Peyer's patch (tissue), 4 donors: ENCODE measurements at places on chromosomes 6 and 20. TPM values are rescaled to one million over a fixed set of nuclear protein-coding genes. Genes with fewer than 3 reads are reported as not detected.

GRCh38 chr6:89873721-89874120 is 20.5 kb upstream of the GJA10 start:
- no peaks in the 10 kb centered on the region for H3K4me1 ChIP-seq
- peaks cover 39% of the 10 kb centered on the region for H3K36me3 ChIP-seq
- no peak overlapping the region for H3K4me3 ChIP-seq
- H3K27me3 ChIP-seq, result no peaks in the 10 kb centered on the region
- no peak overlapping the region for H3K27ac ChIP-seq

- H3K4me1 ChIP-seq, result no peaks in the 10 kb centered on the region
- no peaks in the 10 kb centered on the region for H3K27me3 ChIP-seq
- H3K4me3 ChIP-seq, result no peak overlapping the region
- no peaks in the 10 kb centered on the region for H3K36me3 ChIP-seq
- no peak overlapping the region for H3K27ac ChIP-seq
Observed at GRCh38 chr6:83633149-83633548, 75.8 kb downstream of the SNAP91 start.

- H3K27ac ChIP-seq, result no peak overlapping the region
- H3K4me3 ChIP-seq, result no peak overlapping the region
- H3K27me3 ChIP-seq, result no peaks in the 10 kb centered on the region
- H3K36me3 ChIP-seq, result no peaks in the 10 kb centered on the region
Observed at GRCh38 chr20:2042400-2042799, 48.5 kb upstream of the PDYN start.

DNA sequence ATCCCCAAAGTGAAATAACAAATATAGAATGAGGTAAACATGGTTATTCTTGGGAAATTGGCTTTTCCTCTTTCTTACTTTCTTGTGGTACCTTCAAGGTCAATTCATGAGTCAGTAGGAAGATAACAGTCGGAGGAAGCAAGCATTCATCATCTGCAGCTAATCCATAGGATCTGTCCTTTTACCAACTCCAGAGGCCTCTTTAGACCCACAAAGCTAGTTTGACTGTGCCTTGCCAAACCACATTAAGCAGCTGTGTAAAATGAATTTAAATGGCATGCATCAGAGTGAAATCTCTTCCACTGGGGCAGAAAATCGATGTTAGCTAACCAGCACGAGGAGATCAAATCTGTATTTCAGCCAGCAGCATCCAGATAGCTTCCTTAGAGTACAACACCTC is 171.3 kb downstream of the TMEM242 start:
- no peaks in the 10 kb centered on the region for H3K4me1 ChIP-seq
- H3K27me3 ChIP-seq, result no peaks in the 10 kb centered on the region
- H3K27ac ChIP-seq, result no peak overlapping the region
- no peaks in the 10 kb centered on the region for H3K36me3 ChIP-seq
- no peak overlapping the region for H3K4me3 ChIP-seq
- DNase-seq, result no peak

DNA sequence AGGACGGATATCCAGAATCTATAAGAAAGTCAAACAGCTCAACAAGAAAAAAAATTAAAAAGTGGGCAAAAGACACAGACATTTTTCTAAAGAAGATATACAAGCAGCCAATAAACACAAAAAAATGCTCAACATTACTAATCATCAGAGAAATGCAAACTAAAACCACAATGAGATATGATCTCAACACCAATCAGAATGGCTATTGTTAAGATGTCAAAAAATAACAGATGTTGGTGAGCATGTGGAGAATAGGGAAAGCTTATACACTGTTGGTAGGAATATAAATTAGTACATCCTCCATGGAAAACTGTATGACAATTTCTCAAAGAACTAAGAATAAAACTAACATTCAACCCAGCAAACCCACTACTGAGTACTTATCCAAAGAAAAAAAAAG is 23.3 kb upstream of the OSTM1 start:
- H3K27ac ChIP-seq, result no peak overlapping the region
- H3K4me1 ChIP-seq, result no peaks in the 10 kb centered on the region
- H3K27me3 ChIP-seq, result no peaks in the 10 kb centered on the region
- no peaks in the 10 kb centered on the region for H3K36me3 ChIP-seq
- H3K4me3 ChIP-seq, result no peak overlapping the region

DNA sequence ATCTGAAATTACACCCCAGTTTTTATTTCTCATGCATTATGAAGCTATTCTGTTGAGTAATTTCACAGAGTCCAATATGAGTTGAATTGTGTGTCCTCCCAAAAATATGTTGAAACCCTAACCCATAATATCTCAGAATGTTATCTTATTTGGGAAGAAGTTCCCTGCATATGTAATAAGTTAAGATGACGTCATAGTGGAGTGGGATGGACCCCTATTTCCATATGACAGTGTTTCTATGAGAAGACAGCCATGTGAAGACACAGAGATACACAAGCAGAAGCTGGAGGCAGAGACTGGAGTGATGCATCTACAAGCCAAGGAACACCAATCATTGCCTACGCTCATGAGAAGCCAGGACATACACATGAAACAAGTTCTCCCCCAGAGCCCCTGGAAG is 81.3 kb downstream of the RFPL4B start:
- DNase-seq, result no peak
- no peaks in the 10 kb centered on the region for H3K27me3 ChIP-seq
- H3K36me3 ChIP-seq, result no peaks in the 10 kb centered on the region
- no peak overlapping the region for H3K27ac ChIP-seq

FAM209A gene
- not detected for total RNA-seq

GRCh38 chr6:149007846-149008245 is 261.0 kb downstream of the UST start:
- no peak overlapping the region for H3K27ac ChIP-seq
- no peak overlapping the region for H3K4me3 ChIP-seq
- no peaks in the 10 kb centered on the region for H3K27me3 ChIP-seq
- no peak for DNase-seq
- no peaks in the 10 kb centered on the region for H3K4me1 ChIP-seq

DNA sequence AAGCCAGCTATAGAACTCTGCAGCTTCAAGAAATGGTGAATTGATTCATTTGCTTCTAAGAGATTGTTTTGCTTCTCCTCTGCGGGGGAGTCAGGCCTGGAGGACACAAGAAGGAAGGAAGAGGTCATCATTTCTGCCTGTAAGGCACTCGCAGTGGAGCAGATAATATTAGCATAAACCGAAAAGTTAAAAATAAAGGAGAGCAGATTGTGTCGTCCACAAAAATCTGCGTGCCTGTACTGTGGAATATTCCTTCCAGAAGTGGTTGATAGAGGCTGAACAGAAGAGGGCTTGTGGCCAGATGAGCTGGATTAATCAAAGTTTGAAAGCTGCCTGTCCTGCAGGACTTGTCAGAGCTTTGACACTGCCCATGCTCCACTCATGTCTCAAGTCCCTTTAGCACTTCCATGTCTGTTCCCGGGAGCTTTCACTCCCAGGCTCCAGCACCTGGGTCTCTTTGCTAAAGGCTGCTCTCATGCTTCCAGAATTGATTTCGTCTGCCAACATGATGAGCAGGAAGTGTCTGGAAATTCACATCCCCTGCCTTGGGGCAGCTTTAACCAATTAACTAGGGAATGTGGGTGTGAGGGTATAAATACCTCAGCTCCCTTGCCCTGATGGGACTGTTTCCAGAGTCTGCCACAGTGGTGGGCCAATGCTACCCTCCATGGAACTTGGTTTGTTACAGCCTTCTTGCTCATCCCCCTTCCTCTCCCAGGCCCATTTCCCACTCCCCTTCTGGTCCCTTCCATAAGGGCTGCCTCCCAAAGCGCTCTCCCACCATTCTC is 65.1 kb upstream of the STX16 start:
- H3K27me3 ChIP-seq, result no peaks in the 10 kb centered on the region
- H3K36me3 ChIP-seq, result no peaks in the 10 kb centered on the region
- no peak overlapping the region for H3K27ac ChIP-seq

BFSP1 gene
- total RNA-seq, result 2.5 TPM

DNA sequence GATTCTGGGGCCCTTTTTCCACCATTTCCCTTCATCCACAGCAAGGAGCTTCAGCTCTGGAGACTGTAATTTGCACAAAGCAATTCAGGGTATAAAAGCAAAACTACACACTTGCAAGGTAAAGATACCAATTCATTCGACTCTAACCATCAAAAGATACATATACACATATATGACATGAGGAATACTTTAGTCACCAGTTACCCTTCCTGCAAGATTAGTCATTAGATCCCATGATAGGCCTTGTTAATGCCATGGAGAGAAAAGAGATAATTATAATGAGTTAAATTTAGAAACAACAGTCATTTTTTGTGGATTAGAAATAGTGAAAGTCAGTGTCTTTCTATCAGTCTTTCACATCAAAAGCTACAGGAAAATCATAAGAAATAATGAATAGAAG is 204.2 kb downstream of the KCNQ5 start:
- no peak for DNase-seq
- H3K27me3 ChIP-seq, result no peaks in the 10 kb centered on the region
- H3K27ac ChIP-seq, result no peak overlapping the region

DNA sequence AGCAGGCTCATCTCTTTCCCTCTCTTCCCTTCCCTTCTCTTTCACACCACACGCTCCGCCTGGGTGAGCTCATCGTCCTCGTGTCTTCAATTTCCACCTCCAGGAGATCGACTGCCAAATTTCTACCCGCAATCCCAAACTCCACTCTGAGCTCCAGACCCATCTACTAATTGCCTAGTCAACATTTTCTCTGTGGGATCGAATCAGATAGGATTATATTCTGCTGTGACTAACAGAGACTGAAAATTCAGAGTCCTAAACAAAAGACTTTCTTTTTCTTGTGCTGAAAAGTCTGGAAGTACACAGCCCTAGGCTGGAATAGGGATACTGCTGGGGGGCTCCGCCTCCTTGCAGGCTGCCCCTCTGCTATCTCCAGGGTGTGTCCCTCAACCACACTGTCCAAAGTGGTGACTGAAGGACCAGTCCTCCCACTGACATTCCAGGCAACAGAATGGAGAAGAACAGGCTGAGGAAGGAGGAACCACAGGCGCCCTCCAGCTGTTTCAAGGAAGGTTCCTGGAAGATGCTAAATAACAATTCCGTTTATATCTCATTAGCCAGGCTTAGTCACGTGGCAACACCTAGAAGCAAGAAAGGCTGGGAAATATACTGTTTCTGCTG is 5.0 kb upstream of the HSPA12B start:
- H3K27ac ChIP-seq, result no peak overlapping the region
- H3K27me3 ChIP-seq, result no peaks in the 10 kb centered on the region
- no peaks in the 10 kb centered on the region for H3K4me1 ChIP-seq
